ENCODE measurements at places on chromosomes 2 and 18.

DNA sequence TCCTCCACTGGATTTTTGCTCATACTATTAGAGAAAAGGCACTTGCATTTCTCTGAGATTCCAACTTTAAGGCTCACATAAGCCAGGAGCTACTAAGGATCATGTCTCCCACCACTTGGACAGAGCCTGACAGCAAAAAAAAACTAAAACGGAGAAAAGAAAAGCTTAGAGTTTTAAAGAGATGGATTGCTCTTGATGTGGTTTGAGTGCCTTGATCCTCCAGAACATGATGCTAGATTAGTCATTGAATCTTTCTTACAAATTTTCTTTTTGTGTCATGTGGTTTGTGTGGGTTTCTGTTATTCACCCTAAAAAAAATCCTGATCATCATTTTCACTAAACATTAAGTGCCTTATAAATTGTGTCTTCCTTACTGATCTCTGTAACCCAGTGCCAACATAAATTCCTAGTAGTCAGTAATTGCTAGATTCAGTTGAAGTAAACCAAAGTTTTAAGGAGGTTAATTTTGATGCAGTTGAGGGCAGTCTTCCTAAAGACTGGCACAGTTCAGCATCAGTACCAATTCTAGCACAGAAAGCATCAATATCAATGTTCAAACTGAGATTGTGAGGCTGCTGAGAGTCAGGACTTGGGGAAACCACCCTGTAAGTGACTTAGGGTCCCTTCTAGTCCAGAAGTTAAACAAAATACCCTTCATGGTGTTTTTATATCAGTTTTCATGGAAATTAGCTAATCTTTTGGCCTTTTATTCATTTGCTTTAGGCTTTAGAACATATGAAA is 206.3 kb downstream of the RAD51AP2 start:
- no peak for DNase-seq

DNA sequence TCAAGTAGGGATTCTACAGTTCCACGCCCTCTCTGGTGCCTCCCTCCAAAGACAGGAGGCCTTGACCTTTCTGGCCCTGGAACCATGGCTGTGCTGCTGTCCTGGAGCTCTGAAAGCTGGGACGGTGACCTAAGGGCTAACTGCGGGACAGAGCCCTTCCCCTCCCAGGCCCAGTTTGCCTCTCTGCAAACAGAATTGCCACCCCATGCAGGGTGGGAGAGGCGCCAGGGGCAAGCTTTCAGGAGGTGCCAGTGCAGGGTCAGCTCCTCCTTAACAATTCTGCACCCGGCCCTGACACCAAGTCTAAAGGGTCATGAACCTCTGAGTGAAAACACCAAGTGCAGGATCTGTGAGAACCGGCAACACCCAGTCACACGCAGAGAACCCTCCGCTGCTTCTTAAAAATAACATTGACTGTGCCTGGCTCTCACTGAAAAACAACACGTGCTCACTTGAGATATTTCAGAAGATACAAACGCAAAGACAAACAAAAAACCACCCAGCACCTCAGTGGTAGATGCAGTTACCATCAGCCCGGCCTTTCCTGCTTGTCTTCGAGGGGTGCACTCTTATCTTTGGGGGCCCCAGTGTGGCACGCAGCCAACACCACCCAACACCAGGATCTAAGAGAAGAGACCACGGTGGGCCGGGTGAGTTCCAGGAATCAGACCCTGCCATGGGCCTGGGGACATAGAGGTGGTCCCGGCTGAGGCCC is 1.1 kb upstream of the SNED1 start:
- no peak for DNase-seq

DNA sequence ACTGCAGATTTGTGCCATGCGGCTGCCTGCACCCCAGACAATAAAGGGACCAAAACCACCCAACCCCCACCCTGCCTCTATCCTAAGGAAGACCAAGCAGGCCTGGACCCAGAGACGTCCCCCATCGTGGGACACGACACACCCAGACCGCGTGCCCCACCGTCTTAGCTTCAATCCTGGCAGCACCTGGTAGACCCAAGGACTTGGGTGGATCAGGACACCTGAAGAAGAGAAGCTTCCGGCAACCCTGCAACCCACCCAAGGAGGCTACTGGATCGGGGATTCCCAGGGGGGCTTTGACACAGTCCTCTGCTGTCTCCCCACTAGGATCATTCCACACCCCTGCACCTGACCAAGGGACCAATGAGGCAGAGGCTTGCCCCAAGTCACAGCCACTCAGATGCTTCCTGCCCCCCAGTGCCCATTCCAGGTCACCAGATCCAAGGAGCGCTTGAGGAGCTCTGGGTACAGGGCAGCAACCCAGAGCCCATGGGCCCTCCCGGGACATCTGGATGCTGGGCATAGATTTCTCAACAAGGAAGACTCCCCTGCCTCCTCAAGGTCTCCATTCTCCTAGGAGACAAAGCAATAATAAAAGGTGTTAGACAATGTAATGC is 3.6 kb downstream of the ALPI start:
- DNase-seq, result no peak

- peak; percentile 27 for DNase-seq
These were observed 38.5 kb downstream of the PNO1 start for GRCh38 chr2:68196120-68196716.

DNA sequence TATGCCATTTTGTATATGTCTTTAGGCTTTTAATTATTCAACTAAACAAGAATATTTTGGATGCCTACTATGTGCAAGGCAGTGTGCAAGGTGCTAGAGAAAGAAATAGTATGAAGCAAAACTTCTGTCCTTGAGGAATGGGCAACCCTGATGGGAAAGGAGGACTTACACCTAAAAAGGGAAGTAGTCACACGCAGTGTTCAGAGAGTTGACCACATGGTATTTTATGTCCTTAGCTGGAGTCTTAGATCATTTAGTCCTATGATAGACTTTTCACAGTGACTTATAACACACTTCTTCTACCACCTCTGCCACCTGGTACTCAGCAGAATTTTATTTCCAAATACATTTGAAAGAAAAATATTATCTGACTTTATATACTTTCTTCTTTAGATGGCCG is 291.6 kb downstream of the PLCL1 start:
- no peak for DNase-seq

DNA sequence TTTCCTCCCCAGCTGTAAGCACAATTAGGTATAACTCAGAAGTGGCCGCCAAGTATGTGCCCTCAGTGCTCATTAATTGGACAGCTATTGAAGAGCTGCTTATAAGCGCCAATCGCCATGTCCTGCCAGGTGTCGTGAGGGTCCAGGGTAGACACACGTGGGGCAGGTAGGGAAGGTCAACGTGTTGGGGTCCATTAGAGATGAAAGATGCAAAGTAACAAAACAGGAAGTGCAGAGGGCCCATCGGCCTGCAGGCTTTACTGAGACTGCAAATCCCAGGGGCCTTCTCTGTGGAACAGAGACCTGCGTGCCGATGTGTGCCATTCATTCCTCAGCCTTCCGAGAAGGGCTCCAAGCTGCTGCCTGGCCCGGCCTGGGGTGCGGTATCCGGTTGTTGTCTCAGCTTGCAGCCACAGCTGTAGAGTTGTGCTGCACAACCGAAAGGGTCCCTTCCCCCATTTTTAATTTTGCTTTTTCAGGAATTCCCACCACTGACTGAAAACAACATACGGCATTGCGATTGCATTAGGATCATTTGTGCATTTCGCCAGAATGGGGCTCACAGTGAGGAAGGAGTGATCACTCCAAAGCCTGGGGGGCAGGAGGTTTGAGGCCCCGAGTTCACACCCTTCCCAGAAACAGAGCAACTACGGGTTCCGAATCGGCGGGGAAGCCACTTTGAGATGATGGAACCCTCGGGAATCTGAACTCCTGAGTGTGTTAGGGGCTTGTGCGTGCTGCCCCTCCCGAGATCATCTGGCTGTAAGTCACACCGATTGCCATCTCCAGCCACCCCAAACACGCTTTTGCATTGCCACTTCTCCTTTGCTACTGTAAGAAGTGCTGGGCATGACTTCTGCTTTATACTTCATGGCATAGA is 94.3 kb downstream of the TSHZ1 start:
- no peak for DNase-seq

- DNase-seq, result no peak
These were observed 114.1 kb downstream of the PRPF40A start for GRCh38 chr2:152603166-152603565.

Measured in AG08395 (cell line).